ENCODE measurements at places on chromosomes 11 and 22.

GRCh38 chr11:72630104-72630852, 43.9 kb downstream of the PDE2A start:
- DNase-seq = no peak

- no peak for DNase-seq
These were observed 304.2 kb upstream of the ZC3H12C start for GRCh38 chr11:109788948-109789490.

- peak; percentile 32 for DNase-seq
These were observed 6.7 kb downstream of the TRIM29 start for GRCh38 chr11:120130991-120131760.

- no peak for DNase-seq
These were observed 53.9 kb downstream of the MSANTD4 start for GRCh38 chr11:105968021-105968697.

- no peak for DNase-seq
These were observed 3.4 kb upstream of the FAM83F start for GRCh38 chr22:39991159-39991860.

DNA sequence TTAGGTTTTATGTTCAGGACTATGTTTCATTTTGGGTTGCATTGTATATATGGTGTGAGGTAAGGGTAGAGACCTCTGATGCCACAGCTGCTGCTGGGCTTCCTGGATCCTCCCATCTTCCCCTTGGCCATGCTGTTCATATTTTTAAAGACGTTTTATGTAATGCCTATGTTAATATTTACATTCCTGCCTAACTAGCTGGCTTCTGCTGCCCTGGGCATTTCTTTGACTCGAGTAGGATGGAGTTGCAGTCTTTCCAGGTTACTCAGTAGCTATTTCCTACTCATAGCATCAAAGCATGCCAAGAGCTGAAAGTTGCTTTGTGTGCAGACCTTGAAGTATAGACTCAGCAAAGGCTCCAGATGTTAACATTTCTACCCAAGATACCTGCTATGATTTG, 220.5 kb upstream of the CADM1 start:
- DNase-seq = no peak

GRCh38 chr11:120334894-120335462, 1.2 kb upstream of the ARHGEF12 start:
- no peak for DNase-seq

GRCh38 chr11:69004411-69005182, 8.4 kb downstream of the MRGPRF start:
- no peak for DNase-seq
